ENCODE measurements at places on chromosomes 16 and 17.

DNA sequence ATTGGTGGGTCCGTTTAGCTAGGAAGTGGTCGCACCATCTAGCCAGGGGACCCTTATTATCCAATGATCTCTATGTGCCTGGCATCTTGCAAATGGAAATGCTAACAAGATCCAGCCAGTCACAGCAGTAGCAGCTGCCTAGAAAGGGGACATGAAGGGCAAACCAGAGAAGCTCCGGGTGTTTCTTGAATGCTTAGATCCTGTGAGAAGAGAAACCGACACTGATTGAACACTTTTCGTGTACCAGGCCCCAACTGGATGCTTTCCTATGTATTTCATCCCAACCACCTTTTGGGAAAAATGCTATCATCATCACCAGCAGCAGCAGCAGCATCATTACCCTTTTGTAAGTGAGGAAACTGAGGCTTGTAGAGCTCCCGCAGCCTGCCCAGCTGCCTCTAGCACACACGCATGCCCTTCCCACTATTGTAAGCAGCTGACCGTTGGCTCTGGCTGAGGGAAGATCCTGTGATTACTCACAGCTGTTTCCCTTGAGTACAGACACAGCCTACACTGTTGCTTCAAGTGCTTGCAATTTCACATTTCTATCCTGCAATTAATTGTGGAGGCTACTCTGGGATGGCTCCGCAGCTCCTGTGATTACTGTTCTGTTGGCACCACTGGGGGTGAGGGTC lies 180.7 kb upstream of the CACNG5 start:
- DNase-seq = no peak

DNA sequence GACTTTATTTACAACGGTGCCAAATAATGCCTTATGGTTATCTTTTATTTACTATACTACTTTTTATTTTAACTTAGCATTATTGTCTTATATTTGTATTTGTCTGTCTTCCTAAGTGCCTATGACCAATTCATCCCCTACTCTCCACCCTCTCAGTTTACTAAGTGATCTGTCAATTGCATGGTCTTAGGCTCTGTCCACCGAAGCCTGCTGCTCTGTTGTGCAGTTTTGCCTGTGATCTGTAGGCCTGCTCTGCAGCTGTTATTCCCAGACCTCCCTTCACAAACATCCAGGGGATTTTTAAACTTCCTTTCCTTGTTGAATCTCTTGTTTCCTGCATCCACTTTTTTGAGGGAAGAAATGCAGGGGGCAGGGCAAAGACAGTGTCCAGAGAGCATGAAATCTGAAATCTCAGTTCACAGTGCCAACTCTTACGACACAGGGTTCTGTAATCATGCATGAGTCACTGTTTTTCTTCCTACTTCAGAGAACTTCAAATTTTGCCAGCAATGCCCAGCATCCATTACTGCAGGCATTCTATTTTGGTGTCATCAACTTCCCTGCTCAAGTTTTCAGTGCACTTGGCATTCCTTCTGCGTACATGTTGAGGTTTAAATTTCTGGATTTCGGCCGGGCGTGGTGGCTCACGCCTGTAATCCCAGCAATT lies 11.4 kb downstream of the SLFN5 start:
- DNase-seq = no peak

DNA sequence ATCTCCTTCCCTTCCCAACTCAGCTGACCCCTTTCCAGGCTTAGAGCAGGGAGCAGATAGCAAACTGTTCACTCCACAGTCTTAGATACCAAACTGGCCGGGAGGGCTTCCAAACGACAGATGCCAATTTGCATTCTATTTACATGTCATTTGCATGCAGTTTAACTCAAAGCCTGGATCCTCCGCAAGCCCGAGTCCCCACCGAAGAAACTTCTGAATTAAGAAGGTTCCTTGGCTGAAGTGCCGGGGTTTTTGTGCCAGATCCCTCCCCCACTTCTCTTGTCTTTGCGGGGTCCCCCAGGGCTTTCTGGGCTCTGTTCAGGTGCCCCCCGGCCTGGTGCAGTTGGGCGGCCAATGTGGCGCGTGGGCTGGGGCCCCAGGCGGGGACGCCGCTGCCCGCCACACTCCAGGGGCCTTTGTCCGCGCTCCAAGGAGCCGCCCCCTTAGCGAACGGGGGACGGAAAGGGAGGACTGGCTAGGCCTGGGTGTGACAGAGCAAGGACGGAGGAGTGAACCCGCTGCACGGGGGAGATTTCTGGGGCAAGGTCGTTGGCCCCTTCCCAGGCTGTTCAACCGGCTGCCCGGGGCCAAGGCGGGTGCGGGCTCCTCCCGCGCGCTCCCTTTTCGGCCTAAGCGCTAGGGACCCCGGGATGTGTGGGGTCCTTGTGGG lies 1.2 kb downstream of the GPRC5B start:
- no peak for DNase-seq

DNA sequence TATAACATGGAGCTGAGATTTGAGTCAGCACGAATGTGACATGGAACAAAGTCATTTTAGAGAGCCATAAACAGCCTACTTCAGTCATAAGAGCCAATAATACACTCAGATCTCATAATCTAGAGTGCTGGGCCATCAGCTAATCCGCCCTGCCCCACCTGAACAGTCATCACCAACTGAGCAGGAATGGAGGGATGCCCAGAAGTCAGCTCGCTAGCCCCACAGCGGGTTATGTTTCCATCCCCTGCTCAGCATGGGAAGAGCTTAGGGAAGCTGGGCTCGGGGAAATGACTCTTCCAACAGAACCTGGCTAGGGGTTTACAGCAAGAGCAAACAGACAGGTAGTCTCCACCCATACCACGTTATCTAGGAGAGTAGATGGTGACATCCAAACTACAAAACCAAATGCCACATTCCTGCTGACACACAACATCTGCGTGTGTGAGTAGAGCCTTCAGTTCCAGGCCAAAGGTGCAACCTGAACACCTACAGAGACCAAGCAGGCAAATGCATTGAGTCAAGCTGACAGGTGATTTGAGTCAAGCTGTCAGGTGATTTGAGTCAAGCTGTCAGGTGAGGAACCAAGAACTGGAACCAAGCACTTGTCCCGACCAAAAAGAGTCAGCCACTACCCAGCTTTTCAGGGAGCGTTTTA lies 2.0 kb downstream of the TMEM11 start:
- no peak for DNase-seq

GRCh38 chr17:73430848-73431247 lies 119.0 kb upstream of the CDC42EP4 start:
- DNase-seq = no peak

All from cortex of kidney (tissue), 1 donor.